ENCODE measurements at places on chromosomes 3 and 15. TPM values are rescaled to one million over a fixed set of nuclear protein-coding genes. Genes with fewer than 3 reads are reported as not detected.

GABRG3 gene
- not detected for total RNA-seq

ENTPD3 gene
- total RNA-seq: not detected

ITPKA gene
- total RNA-seq: 0.25 TPM

FANCD2OS gene
- not detected for total RNA-seq

KY gene
- not detected for total RNA-seq

Data from dermis microvascular lymphatic vessel endothelial cell (primary cell).